ENCODE measurements at places on chromosomes 4 and X. TPM values are rescaled to one million over a fixed set of nuclear protein-coding genes. Genes with fewer than 3 reads are reported as not detected.
A peak's percentile ranks its signal among the peaks of the same experiment; 100 is the strongest.

DNA sequence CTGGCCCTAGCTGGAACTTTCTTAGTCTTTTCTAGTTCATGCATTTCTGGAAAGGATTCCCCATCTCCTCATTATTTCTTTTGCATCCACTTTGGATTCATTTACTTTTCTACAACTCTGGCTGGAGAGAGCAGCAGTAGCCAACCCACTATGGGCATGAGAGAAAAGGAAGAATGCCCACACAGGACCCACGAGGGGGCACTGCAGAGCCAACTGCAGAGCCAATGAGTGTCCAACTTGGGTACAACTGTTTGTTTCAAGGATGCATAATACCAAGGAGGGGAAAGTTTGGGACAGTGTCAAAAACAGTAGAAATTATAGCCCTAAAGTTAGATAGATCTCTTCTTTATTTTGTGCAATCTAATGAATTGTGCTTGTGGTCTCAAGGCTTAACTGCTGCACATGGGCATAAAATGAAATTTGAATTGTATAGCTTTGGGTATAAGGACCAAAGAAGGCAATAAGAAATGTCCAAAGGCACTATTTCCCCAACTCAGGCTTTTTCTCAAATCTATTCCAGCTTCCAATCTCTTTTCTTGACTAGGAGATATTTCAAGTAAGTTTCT lies 230.6 kb downstream of the NSUN7 start:
- no peaks in the 10 kb centered on the region for H3K27me3 ChIP-seq
- no peaks in the 10 kb centered on the region for H3K4me1 ChIP-seq
- DNase-seq: peak; percentile 13
- no peak overlapping the region for H3K27ac ChIP-seq
- H3K4me3 ChIP-seq: no peak overlapping the region
- no peaks in the 10 kb centered on the region for H3K36me3 ChIP-seq

GRCh38 chrX:149032449-149032848 lies 472.7 kb downstream of the IDS start:
- H3K27me3 ChIP-seq: peaks cover 7% of the 10 kb centered on the region
- H3K27ac ChIP-seq: no peak overlapping the region
- no peaks in the 10 kb centered on the region for H3K36me3 ChIP-seq
- DNase-seq: no peak

GRCh38 chrX:47321386-47321785 lies 49.0 kb upstream of the ZNF157 start:
- H3K4me1 ChIP-seq: no peaks in the 10 kb centered on the region
- H3K4me3 ChIP-seq: no peak overlapping the region
- H3K27me3 ChIP-seq: no peaks in the 10 kb centered on the region
- no peak overlapping the region for H3K27ac ChIP-seq
- no peaks in the 10 kb centered on the region for H3K36me3 ChIP-seq

GRCh38 chr4:26952891-26953290 lies 92.2 kb downstream of the STIM2 start:
- H3K36me3 ChIP-seq: no peaks in the 10 kb centered on the region
- no peak overlapping the region for H3K27ac ChIP-seq
- no peaks in the 10 kb centered on the region for H3K27me3 ChIP-seq

The PFKFB1 gene
- 0.99 TPM for total RNA-seq

All from cardiac muscle cell (in vitro differentiated cells and primary cell).